ENCODE measurements at places on chromosomes 3 and 15.
A peak's percentile ranks its signal among the peaks of the same experiment; 100 is the strongest.

GRCh38 chr3:122102191-122102935 is 47.2 kb downstream of the CD86 start:
- no peak for DNase-seq

DNA sequence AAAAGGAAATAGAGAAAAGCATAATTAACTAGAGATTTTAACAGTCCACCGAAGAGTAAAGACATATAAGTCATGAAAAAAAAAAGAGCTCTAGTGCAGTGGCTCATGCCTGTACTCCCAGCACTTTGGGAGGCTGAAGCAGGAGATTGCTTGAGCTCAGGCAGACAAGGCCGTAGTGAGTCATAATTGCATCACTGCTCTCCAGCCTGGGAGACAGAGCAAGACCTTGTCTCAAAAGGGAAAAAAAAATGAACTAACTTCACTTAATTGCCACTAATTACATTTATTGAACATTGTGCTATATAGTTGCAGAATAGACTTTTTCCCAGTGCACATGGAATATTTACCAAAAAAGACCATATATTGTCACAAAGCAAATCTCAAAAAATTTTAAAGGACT is 221.8 kb downstream of the CBLB start:
- no peak for DNase-seq

GRCh38 chr3:120743556-120744195 is 1.1 kb downstream of the GTF2E1 start:
- DNase-seq = no peak

GRCh38 chr3:62768896-62769295 is 106.3 kb downstream of the CADPS start:
- no peak for DNase-seq

DNA sequence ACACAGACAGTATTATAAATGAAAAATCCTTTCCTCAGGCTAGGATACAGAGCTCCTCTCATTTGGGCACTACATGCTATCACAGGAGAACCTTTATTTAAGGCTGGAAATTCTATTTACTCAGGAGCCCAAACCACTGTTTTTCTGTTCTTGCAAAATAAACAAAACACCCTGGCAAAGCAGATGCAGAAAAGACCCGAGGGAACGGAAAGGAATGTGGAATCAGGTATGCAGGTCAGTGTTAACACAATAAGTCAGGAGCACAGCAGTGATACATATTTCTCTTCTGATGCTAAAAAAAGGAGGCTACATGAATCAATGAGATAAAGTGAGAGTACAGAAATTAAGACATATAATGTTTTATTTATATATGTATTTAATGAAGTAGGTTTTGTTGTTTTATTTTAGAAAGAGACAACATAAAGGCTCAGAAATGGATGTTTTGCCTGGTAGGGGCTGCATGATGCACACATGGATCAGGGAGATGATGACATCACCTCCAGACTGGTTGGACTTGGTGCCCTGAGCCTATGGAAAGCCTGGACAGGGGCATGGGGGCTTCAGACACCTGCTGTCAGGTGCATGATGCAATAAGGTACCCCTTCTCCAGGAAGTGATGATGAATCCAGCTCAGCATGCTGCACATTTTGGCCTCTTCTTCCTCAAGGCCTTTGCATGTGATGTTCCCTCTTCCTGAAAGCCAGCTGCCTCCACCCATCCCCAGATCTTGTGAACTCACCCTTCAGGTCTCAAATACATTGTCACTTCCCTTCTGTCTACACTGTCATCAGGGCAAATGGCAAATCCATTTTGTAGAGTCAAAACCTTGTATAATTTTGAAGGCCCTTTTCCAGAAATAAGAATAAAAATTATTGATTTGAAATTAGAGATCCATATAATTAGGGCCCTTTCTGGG is 19.1 kb upstream of the RBP1 start:
- DNase-seq = no peak

GRCh38 chr15:60932051-60932915 is 296.8 kb downstream of the RORA start:
- peak; percentile 12 for DNase-seq

GRCh38 chr3:49352281-49352680 is 5.9 kb downstream of the GPX1 start:
- DNase-seq = no peak

DNA sequence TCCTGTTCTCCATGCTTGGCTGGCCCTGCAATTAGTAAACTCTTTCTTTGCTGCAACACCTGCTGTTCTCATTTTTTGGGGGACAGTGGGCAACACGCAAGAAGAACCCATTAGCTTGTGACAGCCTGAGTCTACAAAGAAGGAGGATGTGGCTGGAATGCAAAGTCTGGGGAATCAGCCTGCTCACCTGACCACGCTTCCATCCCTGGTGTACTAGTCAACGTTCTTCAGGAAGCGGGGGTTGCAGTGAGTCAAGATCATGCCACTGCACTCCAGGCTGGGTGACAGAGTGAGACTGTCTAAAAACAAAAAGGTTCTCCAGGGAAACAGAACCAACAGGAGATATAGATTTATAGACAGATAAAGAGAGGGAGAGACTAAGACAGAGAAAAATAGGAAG is 27.7 kb upstream of the KBTBD12 start:
- DNase-seq = no peak

DNA sequence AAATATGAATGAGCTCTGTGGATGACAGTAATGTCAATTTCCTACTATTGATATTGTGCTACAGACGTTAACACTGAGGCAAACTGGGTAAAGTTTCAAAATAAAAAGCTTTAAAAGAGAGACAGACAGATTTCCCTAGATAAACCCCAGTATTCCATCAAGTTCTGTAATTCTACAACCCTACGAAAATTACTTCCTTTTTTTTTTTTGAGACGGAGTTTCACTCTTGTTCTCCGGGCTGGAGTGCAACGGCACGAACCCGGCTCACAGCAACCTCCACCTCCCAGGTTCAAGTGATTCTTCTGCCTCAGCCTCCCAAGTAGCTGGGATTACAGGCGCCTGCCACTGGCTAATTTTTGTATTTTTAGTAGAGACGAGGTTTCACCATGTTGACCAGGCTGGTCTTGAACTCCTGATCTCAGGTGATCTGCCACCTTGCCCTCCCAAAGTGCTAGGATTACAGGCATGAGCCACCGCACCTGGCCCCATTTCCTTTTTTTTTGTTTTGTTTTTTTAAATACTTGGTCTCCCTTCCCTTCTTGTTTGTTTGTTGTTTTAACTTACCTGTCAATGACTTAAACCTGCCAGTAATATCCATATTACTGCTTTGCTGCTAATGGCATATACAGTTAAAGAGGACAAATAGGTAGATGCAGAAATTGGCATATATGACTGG is 57.2 kb downstream of the CBLB start:
- no peak for DNase-seq

GRCh38 chr3:72316501-72317279 is 531.6 kb downstream of the SHQ1 start:
- no peak for DNase-seq

DNA sequence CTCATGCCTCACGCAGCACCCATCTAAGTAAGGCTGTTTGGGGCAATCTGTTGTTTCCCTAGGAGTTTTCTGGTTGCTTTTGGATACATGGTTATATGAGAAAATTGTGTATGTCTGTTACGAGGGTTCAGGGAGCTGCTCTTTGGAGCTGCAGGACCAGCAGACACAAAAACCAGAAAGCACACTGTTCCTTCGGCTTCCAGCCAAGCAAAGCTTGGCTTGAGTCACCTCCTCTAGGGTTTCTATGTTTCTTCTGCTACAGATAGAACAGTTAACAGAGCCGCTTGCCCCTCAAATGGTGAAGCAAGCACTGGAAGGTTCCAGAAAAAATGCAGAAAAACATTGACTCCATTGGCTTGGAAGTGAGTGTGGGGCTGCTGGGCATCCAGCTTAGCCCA is 49.2 kb upstream of the CTDSPL start:
- DNase-seq = no peak

- DNase-seq = no peak
Observed at GRCh38 chr15:77386626-77387025, 33.3 kb downstream of the PEAK1 start.

DNA sequence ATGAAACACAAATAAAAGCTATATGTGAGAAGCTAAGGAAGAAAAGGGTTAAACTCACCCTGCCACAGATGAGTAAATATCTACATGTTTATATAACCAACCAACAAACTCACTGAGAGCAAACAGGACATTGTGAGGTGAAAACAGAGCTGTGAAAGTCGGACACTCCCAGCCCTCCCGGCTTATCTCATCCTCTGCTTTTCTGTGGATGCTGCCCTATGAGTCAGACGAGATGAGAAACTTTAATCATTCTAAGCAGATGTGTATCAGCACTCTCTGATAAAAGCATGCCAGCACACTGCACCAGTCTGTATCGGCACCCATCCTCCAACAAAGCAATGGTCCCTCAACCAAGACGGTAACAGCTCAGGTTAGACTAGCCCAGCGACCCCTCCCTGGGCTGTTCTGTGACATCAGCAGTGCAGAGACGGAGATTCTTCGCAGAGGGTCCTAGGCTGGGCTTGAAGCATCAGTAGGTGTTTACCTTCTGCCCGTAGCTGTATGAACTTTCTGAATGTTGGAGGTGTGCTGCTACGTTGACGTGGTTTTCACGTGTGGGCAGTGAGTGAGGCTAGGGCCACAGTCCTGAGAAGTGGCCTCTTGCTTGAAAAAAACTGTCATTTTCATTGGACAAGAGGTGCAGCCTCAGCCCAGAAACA is 119.8 kb upstream of the ALDH1A3 start:
- no peak for DNase-seq

GRCh38 chr15:23648920-23649515 is 1.4 kb upstream of the MAGEL2 start:
- peak; percentile 7 for DNase-seq

DNA sequence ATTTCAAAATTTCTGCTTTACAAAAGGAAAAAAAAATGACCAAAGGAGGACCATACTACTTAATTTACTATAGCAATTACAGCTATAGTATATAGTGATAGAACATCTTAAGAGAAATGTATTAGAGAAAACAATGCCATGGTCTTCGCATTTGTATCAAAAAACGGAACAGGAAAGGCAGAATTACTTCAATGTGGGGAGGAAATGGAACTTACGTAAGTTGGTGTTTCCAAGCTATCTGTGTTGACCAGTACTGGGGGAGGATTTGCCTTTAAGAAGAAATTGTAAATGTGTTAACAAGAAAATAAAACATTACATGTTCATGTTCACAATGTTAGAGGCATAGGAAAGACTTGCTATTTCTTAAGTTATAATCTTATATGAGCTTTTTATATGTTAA is 119.9 kb upstream of the MELTF start:
- no peak for DNase-seq

- no peak for DNase-seq
Observed at GRCh38 chr3:45631486-45631885, 36.9 kb downstream of the LIMD1 start.

GRCh38 chr15:98648654-98649471 is 524 bp downstream of the IGF1R start:
- DNase-seq = peak; percentile 44

DNA sequence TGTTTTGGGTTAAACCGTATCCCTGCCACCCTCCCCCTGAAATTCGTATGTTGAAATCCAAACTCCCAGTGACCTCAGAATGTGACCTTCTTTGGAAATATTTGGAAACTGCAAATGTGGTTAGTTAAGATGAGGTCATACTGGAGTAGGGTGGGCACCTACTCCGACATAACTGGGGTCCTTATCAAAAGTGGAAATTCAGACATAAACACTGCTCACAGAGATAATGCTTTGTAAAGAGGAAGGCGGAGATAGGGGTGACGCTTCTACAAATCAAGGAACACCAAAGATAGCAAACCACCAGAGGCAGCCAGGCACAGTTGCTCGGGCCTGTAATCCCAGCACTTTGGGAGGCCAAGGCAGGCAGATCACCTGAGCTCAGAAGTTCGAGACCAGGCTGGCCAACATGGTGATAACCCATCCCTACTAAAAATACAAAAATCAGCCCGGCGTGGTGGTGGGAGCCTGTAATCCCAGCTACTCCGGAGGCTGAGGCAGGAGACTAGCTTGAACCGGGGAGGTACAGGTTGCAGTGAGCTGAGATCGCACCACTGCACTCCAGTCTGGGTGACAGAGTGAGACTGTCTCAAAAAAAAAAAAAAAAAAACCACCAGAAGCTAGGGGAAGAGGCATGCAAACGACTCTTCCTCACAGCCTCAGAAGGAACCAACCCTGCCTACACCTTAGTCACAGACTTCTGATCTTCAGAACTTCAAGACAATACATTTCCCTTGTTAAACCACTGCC is 51.1 kb upstream of the CHD2 start:
- peak; percentile 41 for DNase-seq

DNA sequence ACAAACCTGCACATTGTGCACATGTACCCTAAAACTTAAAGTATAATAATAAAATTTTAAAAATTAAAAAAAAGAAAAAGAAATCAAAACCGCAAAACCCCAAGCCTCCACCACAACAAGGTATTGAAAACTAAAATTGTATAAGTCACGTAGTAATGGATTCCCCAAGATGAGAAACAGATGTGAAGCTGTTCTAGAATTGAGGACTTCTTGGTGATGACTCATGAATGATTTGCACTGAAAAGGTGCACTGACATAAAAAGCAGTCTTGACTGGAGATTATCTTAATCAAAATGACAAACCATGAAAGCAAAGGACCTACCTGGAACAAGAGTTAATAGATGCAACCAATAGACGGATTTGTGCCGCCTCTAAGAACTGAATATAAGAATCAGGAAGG is 225.8 kb downstream of the MYRIP start:
- no peak for DNase-seq

DNA sequence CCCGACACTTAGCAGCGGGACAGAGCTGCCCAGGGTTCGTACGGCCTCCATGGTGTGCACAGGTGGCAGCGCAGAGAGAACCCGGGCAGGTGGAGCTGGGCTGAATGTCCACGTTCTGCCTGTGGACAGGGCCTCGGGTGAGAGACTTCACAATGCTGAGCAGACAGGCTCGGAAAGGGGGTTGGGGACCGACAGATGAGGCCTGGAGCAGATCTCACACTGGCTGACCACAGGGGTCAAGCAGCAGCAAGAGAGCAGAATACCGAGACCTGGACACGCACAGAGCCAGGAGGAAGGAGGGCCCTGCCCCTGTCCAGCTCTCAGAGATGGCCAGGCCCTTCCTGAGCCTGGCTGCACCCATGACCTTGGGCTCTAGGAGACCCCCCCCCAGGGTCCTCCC is 83.0 kb downstream of the VGLL4 start:
- DNase-seq = no peak

GRCh38 chr3:17932136-17932771 is 189.8 kb upstream of the TBC1D5 start:
- DNase-seq = no peak

- no peak for DNase-seq
Observed at GRCh38 chr15:31259562-31260252, 66.9 kb upstream of the KLF13 start.

- no peak for DNase-seq
Observed at GRCh38 chr3:37148208-37148607, 26.2 kb downstream of the LRRFIP2 start.

DNA sequence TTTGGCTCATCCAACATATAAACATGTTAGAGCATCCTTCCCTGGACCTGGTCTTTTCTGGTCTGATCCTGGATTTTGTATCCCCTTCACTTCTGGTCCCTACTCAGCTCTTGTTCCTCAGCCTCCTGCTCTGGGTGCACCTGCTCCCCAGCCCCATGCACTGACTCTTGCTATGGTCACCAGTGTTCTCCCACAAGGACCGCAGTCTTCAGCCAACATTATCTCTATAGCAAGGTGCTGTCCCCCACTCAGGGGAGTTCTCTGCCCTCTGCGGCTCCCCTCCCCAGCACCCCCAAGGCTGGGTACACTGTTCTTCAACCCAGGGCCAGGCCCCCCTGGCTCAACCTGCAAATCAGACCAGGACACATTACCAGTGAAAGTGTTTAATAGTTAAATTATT is 80.2 kb downstream of the SEC22A start:
- DNase-seq = no peak

- DNase-seq = no peak
Observed at GRCh38 chr3:170585008-170585936, 603 bp downstream of the SLC7A14 start.

GRCh38 chr3:12994357-12994606 is 78.9 kb downstream of the IQSEC1 start:
- DNase-seq = peak; percentile 20

Data from naive thymus-derived CD8-positive, alpha-beta T cell (primary cell).